ENCODE measurements at places on chromosomes 4 and X.

DNA sequence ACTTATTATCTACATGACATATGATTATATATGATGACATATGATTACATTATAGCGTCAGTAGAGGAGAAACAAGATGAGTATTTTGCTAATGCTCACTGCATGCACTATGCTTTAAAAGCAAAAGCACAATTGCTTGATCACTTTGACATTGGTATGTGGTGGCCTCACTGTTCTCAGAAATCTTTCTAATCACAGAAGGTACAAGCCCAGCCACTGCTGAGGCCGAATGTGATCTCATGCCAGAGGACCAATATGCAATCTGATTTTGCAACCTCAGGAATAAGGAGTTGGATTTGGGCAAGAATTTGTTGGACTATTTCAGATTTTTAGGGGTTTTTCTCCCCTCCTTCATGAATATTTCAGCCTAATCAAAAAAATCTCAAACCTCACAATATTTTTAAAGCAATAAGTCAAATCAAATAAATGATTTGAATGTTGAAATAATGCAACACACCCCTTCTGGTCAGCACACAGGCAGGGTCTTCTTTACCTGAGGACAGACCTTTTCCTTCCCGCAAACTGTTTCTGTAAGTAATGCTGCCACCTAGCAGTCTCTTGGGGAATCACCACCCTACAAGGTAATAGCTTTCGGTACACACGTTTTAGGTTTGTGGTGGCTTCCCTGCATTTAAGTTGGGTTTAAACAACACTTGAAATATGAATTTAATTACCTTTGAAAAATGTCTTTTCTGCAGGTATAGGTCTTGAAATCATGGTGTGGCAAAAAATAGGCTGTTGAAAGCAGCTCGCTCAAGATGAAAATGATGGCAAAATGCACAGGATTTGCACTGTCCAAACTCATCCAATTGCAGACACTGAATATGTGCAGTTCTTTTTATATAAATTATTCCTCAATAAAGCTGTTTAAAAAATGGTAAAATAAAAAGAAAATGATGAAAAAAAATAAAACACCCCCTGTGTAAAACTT lies 4.8 kb upstream of the CXCL13 start:
- DNase-seq: no peak

DNA sequence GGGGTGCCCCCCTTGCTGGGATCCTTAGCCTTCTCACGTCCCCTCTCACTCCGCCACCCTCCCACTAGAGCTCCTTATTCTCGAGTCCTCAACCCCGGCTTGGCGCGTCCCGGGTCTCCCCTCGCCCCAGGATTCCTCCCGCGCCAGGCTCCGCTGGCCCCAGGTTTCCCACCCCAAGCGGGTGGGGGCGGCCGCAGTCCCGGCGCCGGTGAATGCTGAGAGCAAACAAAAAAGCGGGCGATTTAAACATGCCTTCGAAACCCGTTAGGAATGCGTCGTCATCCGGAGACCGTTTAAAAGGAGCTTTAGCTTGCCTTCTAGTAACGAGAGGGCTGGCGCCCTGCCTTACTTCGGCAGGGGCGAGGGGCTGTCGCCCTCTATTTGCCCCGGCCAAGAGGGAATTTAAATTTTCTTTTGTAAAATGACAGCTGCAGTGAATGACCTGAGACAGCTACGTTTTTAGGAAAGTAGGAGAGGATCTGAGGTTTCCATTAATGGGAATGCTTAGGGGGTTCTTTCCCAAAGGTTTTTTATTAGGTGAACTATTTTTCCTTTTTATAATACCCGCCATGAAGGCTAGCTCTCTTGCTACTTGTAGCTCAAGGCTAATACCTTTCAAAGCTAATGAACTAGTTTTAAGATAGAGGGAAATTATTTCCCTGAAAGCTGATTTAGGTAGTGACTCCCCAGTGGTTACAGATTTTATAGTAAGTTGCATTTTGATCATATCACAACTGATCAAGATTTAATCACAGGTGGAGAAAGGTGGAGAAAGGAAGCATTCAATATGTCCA lies 3.1 kb downstream of the JADE1 start:
- no peak for DNase-seq

GRCh38 chr4:153468587-153468986 lies 2.4 kb downstream of the TMEM131L start:
- no peak for DNase-seq

DNA sequence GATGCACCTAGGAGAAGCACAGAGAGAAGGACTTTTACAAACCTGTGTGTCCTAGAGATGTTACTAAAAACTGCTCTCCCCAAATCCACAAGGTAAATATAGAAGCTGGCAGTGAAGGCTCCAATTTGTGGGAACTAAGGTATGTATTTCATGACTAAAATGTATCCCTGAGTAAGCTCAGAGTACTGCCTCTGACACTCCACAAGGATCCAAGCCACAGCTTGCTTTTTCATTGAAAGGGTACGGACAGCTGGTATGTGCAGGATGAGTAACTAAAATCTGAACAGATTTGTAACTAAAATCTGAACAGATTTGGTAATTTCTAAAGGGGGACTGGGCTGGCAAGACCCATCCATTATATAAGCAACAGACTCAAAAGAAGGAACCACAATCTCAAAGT lies 187.6 kb downstream of the DCLK2 start:
- no peak for DNase-seq
